ENCODE measurements at places on chromosomes 4 and X.
A peak's percentile ranks its signal among the peaks of the same experiment; 100 is the strongest.

DNA sequence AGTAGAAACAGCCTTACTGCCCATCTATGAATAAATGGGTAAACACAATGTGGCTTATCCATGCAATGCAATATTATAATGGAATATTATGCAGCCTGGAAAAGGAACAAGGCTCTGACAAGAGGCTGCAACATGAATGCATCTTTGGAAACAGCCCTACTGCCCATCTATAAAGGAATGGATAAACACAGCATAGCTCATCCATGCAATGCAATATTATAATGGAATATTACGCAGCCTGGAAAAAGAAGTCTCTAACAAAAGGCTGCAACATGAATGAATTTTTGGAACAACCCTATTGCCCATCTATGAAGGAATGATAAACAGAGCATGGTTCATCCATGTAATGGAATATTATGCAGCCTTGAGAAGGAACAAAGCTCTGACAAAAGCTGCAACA is 161.0 kb downstream of the CRLF2 start:
- H3K4me1 ChIP-seq = no peaks in the 10 kb centered on the region
- no peak for DNase-seq

- no peak overlapping the region for H3K27ac ChIP-seq
- no peaks in the 10 kb centered on the region for H3K27me3 ChIP-seq
- H3K4me3 ChIP-seq = no peak overlapping the region
- no peaks in the 10 kb centered on the region for H3K4me1 ChIP-seq
- no peak for DNase-seq
Observed at GRCh38 chr4:98230961-98231360, 30.2 kb upstream of the RAP1GDS1 start.

DNA sequence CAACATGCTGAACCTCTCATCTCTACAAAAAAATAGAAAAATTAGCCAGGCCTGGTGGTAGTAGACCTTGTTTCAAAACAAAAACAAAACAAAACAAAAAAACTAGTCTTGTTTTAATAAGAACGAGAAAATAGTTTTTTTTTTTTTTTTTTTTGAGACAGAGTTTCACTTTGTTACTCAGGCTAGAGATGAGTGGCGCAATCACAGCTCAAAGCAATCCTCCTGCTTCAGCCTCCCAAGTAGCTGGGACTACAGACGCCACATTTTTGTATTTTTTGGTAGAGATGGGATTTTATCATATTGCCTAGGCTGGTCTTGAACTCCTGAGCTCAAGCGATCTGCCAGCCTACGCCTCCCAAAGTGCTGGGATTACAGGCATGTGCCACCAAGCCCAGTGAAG is 47.7 kb upstream of the UGDH start:
- DNase-seq = no peak
- peaks cover 9% of the 10 kb centered on the region for H3K36me3 ChIP-seq
- no peak overlapping the region for H3K27ac ChIP-seq
- H3K4me3 ChIP-seq = no peak overlapping the region
- no peaks in the 10 kb centered on the region for H3K27me3 ChIP-seq

- no peak for DNase-seq
- H3K27ac ChIP-seq = no peak overlapping the region
- no peak overlapping the region for H3K4me3 ChIP-seq
- no peaks in the 10 kb centered on the region for H3K36me3 ChIP-seq
Observed at GRCh38 chr4:142933207-142933606, 87.1 kb upstream of the INPP4B start.

DNA sequence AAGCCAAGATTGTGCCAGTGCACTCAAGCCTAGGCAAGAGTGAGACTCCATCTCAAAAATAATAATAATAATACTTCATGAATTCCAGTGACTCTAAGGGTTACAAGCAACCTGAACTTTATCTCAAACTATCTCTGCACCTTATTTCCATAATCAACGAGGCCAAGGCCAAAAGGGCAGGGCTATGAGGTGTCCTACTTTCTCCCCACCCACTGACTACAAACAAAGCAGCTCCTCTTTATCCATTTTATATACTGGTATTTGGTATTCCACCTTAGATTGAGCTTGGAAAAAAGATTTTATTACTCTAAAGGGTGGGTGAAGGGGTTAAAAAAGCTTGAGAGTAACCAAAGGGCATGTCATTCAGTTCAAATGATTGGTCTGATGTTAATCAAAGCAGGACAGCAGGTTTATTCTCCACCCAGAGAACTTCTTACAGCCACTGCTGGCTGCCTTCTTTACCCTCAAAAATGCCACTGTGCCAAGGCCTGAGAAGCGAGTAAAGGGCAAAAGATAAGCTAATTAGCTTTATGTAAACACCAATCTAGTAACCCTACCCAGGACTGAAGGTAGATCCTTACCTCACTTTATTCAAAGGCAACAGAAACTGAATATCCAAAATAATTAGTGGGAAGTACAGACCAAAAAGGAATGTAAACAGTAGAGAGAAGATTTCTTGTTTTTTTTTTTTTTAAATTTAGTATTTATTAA is 28.2 kb downstream of the APOO start:
- H3K4me1 ChIP-seq = peaks cover 10% of the 10 kb centered on the region
- no peaks in the 10 kb centered on the region for H3K36me3 ChIP-seq
- no peak for DNase-seq
- no peak overlapping the region for H3K27ac ChIP-seq
- H3K27me3 ChIP-seq = no peaks in the 10 kb centered on the region
- H3K4me3 ChIP-seq = no peak overlapping the region

GRCh38 chrX:45360571-45360970 is 159.9 kb upstream of the DIPK2B start:
- no peaks in the 10 kb centered on the region for H3K36me3 ChIP-seq
- H3K4me1 ChIP-seq = no peaks in the 10 kb centered on the region
- no peaks in the 10 kb centered on the region for H3K27me3 ChIP-seq

- no peak for DNase-seq
- H3K36me3 ChIP-seq = no peaks in the 10 kb centered on the region
- no peaks in the 10 kb centered on the region for H3K27me3 ChIP-seq
- peaks cover 5% of the 10 kb centered on the region for H3K4me1 ChIP-seq
- H3K27ac ChIP-seq = no peak overlapping the region
Observed at GRCh38 chrX:78661836-78662235, 2.7 kb upstream of the RTL3 start.

- DNase-seq = no peak
- no peak overlapping the region for H3K27ac ChIP-seq
Observed at GRCh38 chr4:123922847-123923246, 526.3 kb downstream of the SPRY1 start.

DNA sequence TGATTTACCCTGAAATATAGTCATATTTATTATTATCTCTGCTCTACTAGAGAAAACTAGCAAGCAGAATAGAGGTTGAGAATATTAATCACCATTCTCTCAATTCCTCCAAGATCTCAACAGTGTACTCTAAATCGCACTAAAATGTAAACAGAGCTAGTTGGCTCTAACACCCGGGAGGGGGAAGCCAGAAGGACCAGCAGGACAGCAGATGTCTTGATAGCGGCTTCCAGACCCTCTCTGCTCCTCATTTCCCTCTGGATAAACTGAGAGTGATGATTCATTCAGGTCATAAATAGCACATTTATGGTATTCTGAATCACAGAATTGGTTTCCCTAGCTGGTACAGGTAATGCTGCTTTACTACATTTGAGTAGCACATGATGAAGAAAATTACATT is 82.5 kb downstream of the TBC1D9 start:
- no peaks in the 10 kb centered on the region for H3K27me3 ChIP-seq
- H3K36me3 ChIP-seq = peaks cover 39% of the 10 kb centered on the region
- no peak overlapping the region for H3K4me3 ChIP-seq
- H3K27ac ChIP-seq = no peak overlapping the region
- H3K4me1 ChIP-seq = peaks cover 9% of the 10 kb centered on the region

DNA sequence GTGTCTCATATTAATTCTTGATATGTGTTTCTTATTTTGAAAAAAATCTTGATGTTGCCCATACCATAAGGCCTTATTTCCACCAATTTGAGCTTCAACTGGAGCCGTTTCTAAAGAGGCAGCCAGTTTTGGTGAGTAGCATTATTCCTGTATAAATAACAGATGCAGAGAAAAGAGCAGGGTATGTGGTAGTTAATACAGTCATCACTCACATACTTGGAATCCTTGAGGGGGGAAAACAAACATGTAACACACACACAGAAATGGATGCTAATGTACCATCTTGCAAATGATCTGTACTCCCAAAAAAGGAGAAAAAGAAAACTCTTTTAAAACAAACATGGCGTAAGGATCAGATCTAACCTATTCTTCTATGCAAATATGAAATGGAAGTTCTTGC is 389.7 kb downstream of the GPM6A start:
- DNase-seq = no peak
- H3K4me1 ChIP-seq = no peaks in the 10 kb centered on the region
- H3K4me3 ChIP-seq = no peak overlapping the region
- no peak overlapping the region for H3K27ac ChIP-seq
- no peaks in the 10 kb centered on the region for H3K27me3 ChIP-seq

DNA sequence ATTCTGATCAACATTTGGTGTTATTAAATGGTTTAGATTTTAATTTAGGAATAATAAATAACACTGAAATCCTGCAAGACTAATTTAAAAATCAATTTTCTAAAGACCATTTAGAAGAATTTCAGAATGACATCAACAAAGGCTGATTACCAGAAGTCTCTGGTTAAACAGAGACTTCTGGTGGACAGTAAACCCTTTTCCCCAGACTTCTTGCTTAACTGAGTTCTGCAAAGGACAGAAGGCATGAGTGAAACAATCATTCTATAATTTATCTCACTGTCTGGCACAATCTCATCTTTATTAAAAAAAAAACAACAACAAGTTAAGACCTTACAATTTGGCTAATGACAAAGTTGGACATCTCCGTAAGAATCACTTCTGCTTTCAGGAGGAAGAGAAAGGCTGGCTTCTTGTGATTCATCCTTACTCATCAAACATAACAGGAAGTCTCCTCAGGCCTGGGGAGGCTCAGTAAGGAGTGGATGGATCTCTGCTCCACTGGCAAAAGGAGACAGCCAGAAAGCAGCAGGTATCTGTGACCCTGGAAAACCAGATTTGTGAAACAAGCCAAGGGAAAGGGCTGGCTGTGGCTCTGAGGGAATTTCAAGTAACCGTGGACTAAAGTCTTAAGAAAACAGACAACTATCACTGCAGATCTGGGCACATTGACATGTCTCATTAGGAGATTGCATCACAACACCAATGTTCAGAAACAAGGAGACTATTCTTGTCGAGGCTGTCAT is 908 bp upstream of the TLR6 start:
- peak overlapping the region; percentile 62 for H3K4me3 ChIP-seq
- no peaks in the 10 kb centered on the region for H3K36me3 ChIP-seq
- H3K27me3 ChIP-seq = no peaks in the 10 kb centered on the region
- peak; percentile 44 for DNase-seq

DNA sequence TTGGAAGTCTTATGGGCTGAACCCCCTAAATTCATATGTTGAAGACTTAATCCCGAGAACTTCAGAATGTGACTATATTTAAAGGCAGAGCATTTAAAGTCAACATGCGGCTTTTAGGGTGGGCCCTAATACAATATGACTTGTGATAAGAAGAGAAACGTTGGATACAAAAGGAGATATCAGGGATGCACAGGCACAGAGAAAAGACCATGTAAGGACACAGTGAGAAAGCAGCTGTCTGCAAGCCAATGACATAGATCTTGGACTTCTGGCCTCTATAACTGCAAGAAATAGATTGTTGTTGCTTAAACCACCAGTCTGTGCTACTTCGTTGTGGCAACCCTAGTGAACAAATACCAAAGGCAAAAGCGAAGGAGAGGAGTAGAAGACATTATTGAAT is 42.2 kb downstream of the GABRG1 start:
- no peaks in the 10 kb centered on the region for H3K27me3 ChIP-seq
- DNase-seq = no peak
- no peaks in the 10 kb centered on the region for H3K4me1 ChIP-seq
- H3K4me3 ChIP-seq = no peak overlapping the region
- no peaks in the 10 kb centered on the region for H3K36me3 ChIP-seq

GRCh38 chrX:122813876-122814275 is 370.2 kb upstream of the GRIA3 start:
- H3K27ac ChIP-seq = no peak overlapping the region
- no peaks in the 10 kb centered on the region for H3K4me1 ChIP-seq
- no peak for DNase-seq
- H3K36me3 ChIP-seq = no peaks in the 10 kb centered on the region
- no peak overlapping the region for H3K4me3 ChIP-seq
- H3K27me3 ChIP-seq = no peaks in the 10 kb centered on the region

DNA sequence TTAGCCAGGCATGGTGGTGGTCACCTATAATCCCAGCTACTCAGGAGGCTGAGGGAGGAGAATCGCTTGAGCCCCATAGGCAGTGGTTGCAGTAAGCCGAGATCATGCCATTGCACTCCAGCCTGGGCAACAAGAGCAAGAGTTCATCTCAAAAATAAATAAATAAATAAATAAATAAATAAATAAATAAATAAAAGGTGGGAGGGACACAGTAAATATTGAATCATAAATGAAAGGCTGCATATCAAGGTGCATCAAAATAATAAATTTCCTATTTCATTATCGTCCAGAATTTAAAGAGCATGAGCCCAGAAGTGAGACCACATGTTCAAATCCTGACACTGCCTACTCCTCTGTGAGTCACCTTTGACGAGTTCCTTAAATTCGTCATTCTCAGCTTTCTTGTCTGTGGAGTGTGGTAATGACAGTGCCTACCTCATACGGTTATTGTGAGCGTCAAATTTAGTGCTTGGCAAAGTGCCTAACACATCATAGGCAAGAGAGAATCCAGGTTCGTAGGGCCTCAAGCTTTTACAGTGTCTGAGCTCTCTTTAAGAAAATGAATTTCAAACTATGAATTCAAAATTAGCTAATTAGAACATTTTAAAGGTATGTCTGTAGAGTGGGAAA is 49.9 kb downstream of the IL15 start:
- H3K4me1 ChIP-seq = no peaks in the 10 kb centered on the region
- DNase-seq = no peak
- H3K4me3 ChIP-seq = no peak overlapping the region
- H3K27me3 ChIP-seq = no peaks in the 10 kb centered on the region
- no peak overlapping the region for H3K27ac ChIP-seq

GRCh38 chr4:37138019-37138653 is 106.4 kb upstream of the NWD2 start:
- H3K4me3 ChIP-seq = no peak overlapping the region
- no peaks in the 10 kb centered on the region for H3K27me3 ChIP-seq
- H3K36me3 ChIP-seq = no peaks in the 10 kb centered on the region
- H3K27ac ChIP-seq = no peak overlapping the region
- H3K4me1 ChIP-seq = no peaks in the 10 kb centered on the region

DNA sequence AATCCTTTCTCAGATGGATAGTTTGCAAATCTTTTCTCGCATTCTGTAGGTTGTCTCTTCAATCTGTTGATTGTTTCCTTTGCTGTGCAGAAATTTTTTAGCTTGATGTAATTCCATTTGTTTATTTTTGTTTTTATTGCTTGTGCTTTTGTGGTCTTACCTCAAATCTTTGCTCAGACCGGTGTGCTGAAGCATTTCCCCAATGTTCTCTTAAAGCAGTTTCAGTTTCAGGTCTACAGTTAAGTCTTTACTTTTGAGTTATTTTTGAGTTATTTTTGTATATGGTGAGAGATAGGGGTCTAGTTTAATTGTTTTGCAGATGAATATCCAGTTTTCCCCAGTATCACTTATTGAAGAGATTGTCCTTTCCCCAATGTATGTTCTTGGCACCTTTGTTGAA is 18.2 kb upstream of the SLC25A14 start:
- H3K36me3 ChIP-seq = no peaks in the 10 kb centered on the region
- no peaks in the 10 kb centered on the region for H3K27me3 ChIP-seq
- peaks cover 5% of the 10 kb centered on the region for H3K4me1 ChIP-seq
- H3K27ac ChIP-seq = no peak overlapping the region
- DNase-seq = no peak
